Fibroblast of skin of right quadriceps (primary cell): ENCODE measurements at places on chromosomes 1 and 21.

DNA sequence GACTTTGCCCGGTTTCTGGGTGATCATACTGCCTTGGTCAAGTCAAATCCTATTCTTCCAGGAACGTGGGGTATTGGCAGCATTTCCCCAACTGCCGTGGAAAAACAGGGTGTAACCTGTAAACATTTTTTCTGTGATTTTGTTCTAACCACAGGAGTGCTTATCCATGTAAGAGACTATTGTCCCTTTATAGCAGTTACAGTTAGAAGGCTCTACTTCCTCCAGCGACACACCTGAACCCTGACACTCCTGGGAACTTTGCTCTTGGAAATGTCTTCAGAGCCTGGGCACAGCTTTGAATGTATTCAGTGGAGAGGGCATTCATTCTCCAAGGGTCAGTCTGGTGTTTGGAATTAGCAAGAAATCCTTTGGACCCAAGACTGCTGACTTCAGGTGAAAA is 26.4 kb upstream of the ARHGEF10L start:
- no peak for DNase-seq

DNA sequence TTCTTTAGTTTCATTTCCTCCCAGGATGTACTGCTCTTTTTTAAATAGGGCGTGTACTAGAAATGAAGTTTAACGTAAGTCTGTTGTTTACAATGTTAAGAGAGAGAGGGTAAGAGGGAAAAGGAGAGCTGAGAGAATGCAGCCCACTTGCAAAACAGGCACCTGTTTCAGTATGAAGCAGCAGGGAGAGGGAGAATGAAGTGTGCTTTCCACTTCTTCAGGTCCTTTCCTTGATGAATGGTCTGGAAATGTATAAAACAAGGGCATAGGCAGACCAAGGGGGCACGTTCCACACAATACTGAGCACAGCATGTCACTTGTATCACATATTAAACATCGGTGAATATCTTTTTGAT is 2.0 kb downstream of the KCNA3 start:
- no peak for DNase-seq

GRCh38 chr1:17502326-17502778 is 37.1 kb upstream of the ARHGEF10L start:
- DNase-seq = peak; percentile 77

DNA sequence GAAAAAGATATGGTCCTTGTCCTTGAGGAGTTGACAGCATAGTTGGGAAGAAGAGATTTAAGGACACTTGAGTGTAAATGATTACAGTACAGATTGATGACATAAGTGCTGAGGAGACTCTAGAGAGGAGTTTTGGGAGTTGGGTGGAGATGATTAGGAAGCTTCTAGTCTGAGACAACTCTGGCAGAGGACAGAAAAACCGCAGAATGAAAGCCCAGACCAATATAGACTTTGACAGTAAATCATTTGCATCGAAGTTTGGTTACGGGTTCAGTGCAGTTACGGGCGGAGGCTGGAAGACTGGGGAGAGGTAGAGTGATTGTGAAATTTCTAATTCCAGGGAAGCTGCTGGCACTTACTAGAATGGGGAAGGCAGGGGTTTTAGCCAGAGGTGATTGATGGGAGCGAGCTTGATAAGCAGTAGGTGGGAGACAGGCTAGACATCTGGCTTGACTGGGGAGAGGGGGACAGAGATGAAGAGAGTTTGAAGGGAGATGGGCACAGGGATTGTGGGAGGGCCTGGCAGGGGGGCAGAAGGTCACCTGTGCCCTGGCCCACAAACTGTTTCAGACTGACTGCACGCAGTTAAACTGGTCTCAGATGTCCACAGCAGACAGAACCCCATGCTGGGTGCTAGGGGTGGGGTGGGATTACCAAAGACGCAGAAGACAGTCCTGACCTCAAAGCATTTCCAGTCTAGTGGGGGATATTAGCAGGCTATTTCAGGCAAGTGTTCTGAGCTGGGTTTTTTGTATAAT is 20.1 kb downstream of the SH2D2A start:
- peak; percentile 72 for DNase-seq

- DNase-seq = no peak
These were observed 1797.7 kb downstream of the MRPL39 start for GRCh38 chr21:23809573-23809972.

DNA sequence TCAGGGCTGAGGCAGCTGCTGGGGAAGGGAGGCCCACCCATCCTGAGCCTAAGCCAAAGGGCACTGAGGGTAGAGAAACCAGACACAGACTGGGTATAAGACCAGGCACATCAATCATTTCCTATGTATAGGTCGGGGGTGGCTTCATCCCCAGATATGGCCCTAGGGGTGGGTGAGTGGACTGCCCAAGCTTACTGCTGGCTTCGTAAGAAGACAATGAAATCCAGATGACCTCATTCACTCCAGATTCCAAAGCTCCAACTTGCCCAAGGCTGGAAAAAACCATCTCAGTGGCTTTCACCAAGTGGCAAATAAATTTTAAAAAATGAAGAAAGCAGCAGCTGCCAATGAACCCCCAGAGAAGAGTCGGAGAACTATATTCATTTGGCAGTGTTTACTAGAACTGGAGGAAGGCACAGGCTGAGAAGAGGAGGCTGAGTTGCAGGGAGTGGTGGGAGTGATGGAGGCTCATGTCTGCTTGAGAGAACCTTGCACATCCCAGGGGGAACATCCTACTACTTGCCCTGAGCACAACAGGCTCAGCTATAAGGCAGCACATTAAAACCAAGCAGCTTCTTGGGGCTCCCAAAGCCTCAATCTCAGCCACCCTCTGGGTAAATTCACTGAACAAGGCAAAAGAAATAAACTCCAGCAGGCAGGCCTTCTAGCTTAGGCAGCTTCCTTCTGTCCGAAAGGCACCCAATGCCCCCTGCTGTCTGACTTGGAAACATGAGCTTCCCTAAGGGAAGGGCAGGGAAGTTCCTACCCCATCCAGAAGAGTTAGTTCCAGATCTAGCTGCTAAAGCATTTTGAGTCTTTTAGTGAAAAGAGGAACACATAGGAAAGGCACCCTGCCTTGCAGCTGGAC is 14.1 kb downstream of the PEA15 start:
- DNase-seq = peak; percentile 67

- DNase-seq = no peak
These were observed 38.7 kb upstream of the COL6A2 start for GRCh38 chr21:46059195-46059594.

DNA sequence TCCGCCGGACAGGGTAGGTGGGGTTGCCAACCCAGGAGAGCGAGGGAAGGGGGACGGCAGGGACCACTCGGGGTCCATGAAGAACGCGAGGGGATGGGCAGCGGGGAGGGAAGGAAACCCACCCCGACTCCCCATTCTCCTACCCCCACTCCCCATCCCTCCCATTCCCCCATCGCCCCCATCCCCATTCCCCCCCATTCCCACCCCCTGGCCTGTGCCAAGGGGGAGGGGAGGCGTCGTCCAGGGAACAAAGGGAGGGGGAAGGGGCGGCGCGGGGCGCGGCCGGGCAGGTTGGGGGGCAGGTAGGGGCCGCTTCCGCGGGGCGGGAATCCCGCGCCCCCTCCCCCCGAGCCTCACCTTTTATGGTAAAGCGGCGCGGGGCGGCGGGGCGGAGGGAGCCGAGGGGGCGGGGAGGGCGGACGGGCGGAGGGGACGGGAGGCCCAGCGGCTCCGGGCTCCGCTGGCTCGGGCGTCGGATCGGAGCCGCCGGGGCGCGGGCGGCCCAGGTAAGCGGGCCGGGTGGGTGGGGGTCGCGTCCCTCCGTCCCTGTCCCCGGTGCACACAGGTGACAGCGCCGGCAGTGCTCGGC is at the start of gene FBLIM1:
TSS of gene FBLIM1 (plus strand) at position 453 of the 589 bp plus-strand sequence. CDS start 6,189 bp downstream, outside the sequence.
- peak; percentile 51 for DNase-seq

DNA sequence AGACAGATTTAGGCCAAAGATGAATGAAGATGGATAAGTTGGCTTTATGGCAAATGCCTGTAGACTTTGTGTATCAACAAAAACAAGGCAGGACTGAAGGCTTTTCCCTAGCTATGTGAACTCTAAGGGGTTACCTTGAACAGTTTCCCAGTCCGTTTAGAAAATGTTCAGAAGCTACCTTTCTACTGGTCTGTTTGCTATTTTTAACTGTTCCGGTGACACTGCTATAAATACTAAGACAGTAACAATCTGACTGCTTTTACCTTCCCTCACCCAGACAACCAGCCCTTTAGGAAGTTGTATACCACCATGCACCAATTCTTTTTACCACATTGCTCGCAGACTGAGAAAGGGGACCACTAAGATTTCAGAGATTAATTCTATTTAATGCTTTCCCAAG is 102.2 kb downstream of the PHTF1 start:
- no peak for DNase-seq

GRCh38 chr1:14320986-14321385 is 277.5 kb upstream of the KAZN start:
- DNase-seq = no peak
